ENCODE measurements at places on chromosomes 6 and 20. TPM values are rescaled to one million over a fixed set of nuclear protein-coding genes. Genes with fewer than 3 reads are reported as not detected.

Gene MUC21
- total RNA-seq: not detected

Gene BPIFB4
- not detected for total RNA-seq

Gene ATP6V1G2
- 8.8 TPM for total RNA-seq

Gene HLA-DPA1
- 1.5 TPM for total RNA-seq

Gene HLA-DRB1
- total RNA-seq: 15.1 TPM

- peak; percentile 5 for DNase-seq
Observed at GRCh38 chr6:136719280-136720044, 72.8 kb downstream of the MAP3K5 start.

DNA sequence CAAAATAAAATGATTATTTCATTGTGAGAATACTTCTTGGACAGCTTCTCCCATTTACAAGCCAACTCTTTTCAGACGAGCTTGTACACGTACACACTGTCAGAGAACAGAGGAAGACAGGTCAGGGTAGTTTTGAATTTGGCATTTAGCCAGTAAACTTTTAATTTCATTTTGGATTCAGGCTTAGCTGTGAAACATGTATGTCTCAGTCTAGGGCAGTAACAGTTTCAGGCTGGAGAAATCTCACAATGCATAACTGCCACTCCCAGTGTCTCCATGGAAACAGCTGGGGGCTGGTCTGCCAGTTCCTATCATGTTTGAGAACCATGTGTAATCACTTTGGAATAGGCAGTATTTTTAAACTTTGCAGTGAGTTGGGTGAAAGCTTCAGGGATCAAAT is 22.0 kb upstream of the QKI start:
- no peak for DNase-seq

Gene RALY
- 102 TPM for total RNA-seq

DNA sequence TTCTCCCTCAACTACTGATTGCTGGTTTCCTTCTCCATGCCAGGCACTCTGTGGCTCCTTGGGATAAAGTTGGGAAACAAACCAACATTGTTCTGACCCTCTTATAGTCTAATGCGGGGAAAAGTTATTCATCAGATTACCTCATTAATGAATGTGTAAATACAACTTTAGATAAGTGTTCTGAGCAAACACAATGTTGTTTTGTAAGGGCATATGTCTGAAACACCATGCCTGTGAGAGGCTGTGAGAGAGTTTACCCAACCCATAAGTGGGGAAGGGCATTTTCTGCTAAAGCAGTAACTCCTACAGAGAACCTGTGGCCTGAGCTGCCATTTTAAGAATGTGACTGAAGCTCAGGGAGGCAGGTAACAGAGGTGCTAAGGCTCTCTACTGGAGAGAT is 283.5 kb downstream of the KHDC1L start:
- DNase-seq: no peak

DNA sequence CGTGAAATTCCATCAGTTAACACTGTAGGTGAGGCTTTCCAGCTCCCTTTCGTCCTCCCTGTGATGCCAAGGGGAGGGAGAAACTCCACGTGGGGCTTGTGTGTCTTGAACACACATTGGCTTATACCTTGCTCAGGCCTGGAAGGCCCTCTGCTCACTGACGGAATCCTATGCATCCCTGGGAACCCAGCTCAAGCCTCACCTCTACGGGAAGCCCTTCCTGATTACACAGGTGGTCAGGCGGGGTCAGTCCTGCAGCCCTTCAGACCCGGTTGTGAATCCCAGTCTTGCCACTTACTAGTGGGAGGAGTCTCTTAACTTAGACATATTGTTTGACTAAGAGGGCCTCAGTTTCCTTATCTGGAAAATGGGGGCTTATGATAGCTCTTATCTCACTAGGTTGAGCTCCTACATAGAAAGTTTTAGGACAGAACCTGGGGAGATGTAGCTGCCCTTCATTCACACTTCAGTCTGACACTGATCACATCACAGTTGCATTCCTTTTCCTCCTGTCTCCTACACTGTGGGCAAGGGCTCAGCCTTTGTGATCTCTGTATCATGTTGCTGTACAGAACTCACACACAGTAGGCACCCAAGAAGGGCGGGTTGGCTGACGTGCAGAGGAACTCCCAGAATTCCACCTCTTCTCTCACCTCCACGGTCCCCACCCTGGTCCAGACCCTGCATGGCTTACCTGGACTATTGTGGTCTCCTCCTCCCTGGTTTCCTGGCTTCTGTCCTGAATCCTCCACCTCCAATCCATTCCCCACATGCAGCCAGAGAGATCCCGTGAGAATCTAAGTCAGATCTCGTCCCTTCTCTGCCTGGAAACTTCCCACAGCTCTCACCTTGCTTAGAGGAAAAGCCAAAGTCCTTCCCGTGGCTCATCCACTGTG is 129.6 kb downstream of the CEBPB start:
- no peak for DNase-seq

DNA sequence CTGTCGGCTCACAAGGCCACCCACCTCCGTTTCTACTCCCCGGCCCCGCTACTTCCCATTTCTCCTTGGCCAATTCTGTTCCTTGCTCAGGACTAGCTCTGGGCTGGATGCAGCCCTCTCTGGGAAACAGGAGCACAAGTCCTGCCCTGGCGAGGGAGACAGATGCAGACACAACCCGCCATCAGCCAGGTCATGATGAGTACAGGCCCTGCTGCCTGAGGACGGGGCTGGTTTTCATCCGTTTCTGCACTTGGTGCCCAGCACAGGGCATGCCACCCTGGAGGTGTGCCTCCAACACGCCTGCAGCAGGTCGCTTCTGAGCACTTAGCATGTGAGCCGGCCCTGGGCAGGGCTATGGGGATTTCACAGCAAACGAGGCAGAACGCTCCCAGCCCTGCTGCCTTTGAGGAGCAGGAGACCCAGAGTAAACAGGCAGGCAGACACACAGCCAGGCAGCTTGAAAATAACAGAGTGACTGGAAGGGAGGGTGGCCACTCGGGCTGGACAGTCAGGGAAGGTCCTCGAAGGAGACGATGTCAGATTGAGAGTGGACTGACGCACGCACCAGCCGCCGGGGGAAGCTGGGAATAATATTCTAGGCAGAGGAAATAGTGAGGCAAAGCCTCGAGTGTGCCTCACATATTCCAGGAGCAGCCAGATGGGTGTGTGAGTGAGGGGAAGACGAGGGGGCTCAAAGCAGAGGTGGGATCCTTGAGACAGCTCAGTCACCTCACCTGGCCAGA is 21.2 kb upstream of the VSTM2L start:
- no peak for DNase-seq

DNA sequence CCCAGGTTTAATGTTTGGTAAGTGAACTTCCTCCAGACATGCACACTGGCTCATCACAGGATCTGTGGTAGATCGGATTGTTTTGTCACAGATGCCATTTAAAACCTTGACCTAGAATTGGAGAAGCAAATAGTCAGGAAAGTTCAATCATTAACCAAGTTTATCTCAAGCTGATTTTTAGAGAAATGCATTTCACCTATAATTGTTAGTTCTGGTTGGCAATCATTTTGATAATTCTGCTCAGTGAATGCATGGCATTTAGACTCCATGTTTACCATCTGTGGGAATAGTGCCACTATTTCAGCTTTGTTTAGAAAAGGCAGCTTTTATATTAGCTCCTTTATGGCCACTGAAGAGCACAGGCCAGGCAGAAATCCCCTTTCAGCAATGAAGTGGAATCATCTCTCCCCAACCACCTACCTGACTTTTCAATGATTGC is 73.9 kb upstream of the IPCEF1 start:
- DNase-seq: no peak

DNA sequence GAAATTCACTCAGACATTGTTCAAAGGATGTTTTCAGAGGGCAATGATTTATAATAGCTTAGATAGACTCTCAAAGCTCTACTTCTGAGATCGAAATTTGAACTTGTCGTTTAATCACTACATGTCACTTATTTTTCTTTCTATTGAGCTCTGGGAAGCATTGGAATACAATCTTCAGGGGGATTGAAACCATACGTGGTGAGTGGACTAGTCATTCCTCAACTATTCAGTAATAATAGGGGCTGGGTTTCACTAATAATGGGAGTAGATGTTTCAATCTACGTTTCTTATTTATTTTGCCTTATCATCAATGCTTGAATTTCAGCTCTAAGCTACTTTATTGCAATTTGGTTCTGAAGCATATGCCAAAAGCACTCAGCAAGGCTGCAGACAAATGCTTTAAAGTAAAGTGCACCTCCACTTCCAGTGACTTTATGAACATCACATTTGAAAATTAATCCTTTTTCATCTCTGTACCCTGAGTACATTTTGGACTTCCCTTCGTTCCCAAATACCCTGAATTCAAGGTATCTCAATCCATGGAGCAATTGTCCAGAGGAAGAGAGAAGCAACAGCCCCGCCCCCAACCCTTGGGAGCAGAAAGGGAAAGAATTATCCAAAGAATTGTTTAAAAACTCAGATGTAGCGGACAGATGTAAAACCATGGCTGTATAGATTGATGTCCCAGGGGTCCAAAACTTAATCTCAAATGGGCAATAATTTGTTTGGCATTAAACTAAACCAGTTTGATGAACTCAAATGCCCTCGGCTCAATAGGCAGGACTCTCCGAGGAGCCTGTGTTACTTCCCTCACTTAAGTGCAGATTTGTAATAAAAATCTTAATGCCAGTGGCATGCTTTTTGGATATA is 68.1 kb downstream of the HFE start:
- peak; percentile 34 for DNase-seq

Gene ENPP5
- total RNA-seq: 9.1 TPM

- DNase-seq: no peak
Observed at GRCh38 chr6:79421707-79422484, 115.3 kb downstream of the LCA5 start.

GRCh38 chr6:140052736-140053729 is 678.6 kb upstream of the CITED2 start:
- peak; percentile 41 for DNase-seq

GRCh38 chr6:111788379-111789276 is 84.6 kb downstream of the FYN start:
- DNase-seq: peak; percentile 54

DNA sequence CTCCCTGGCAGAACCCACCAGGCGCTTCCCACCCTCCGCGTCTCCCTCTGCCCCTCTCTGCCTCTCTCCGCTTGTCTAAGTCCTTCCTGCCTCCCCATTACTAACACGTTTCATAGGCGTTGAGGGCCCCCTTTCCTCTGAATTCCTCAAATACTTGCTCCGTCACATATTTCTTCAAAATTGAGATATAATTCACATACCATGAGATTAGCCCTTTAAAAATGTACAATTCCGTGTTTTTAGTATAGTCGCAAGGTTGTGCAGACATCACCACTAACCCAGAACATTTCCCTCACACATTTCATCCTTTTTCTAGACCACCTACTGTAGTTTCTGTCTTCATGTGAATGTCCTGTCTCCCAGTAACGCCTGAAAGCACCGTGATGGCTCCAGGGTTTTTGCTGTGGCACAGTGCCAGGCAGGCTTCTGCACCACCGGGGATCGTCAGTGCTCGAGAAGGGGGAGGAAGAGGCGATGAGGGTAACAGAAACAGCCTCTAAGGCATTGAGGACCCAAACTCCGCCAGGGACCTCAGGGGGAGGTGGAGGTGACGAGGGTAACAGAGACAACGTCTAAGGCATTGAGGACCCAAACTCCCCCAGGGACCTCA is 141.9 kb upstream of the SNX9 start:
- DNase-seq: no peak

DNA sequence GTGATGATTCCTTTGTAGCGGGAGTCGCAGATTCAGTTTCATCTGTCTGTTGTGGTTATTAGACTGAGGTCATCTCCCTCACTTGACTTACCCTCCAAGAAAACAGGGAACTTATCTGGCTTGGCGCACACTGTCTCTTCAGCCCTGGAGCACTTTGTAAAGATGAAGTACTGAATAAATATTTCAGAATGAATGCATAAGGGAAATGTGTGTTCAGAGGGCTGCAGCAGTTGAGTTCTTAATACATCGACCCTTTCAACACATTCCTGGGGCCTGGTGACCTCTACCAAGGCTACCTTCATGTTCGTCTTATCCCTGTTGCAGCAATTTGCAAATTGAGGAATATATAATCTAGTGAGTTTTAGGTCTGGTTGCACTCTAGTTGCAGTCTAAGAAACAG is 652.5 kb upstream of the AGPAT4 start:
- no peak for DNase-seq

GRCh38 chr6:154715446-154715845 is 17.8 kb upstream of the SCAF8 start:
- no peak for DNase-seq

DNA sequence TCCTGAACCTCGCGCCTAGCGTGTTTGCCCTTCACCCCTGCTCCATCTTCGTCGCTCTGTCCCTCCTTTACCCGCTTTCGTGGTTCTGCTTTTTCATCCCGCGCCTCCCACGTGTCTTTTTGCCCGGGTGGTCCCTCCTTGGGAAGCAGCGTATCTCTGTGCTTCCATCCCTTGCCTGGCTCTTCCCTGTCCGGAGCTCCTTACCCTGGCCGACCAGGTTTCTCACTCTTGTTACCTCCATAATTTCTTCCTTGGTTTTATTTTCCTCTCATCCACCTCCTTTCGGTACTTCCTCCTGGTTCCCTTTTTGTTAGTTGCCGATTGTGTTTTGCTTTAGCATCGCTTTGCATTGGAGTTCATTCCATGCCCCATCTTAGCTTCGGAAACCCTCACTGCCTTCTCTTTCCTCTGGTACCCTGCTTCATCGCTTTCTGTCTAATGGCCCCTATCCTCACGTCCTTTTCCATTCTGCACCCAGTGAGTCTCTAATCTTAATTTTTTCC is 735 bp downstream of the FAM135A start:
- peak; percentile 37 for DNase-seq

DNA sequence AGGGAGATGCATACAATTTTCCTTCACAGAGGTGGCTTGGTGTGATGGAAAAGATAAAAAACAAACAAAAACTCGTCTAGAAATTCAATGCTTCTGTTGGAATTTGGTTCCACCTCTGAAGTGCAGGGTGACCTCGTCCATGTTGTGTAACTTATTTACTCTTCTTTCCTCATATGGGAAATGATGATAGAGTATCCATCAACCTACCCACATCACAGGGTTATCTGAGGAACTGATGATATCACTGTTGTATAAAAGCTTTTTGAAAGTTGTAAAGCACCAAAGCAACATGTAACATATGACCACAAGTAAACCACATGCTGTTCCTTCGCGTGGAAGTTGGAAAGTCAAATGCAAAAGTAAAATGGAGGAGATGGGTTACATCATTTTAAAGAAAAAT is 212.0 kb upstream of the SGK1 start:
- no peak for DNase-seq

DNA sequence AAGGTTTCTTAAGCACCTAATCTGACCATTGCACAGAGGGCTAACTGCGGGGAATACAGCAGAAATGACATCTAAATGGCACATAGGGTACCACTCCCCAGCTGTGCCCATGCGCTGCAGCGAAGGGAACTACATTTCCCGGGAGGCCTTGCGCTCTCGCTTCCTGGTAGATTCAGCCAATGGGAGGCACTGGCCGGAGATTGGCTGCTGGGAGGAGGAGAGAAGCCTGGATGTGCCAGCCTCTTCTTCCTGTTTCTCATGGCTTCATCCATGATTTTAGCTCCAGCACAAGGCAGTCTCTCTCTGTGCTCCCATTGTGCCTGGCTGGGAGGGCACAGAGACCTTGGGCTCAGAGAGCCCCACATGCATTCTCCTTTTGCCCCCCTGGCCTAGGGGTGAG is 101.7 kb upstream of the FOXA2 start:
- DNase-seq: peak; percentile 55

Measured in neural progenitor cell (in vitro differentiated cells).